Foreskin fibroblast (primary cell): ENCODE measurements at places on chromosomes 6 and 20.

DNA sequence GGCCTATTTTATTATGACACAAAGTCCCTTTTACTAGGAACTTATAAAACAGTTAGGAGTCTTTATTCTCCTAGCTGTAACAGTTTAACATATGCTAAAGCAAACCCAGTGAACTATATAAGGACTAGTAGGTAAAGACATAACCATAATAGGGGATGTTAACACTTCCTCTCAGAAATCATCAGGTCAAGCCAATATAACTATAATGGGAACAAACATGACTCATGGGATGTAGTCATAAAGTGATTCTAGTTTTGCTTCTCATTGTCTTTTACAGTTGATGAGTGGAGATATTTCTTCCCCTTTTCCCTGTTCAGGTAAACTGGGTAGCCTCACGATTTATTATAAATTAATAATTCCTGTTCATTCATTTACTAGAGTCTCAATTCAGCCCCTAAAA, 9.7 kb downstream of the PTCHD4 start:
- peak; percentile 8 for DNase-seq

- DNase-seq, result no peak
These were observed 4.3 kb downstream of the CLVS2 start for GRCh38 chr6:123000244-123000770.

DNA sequence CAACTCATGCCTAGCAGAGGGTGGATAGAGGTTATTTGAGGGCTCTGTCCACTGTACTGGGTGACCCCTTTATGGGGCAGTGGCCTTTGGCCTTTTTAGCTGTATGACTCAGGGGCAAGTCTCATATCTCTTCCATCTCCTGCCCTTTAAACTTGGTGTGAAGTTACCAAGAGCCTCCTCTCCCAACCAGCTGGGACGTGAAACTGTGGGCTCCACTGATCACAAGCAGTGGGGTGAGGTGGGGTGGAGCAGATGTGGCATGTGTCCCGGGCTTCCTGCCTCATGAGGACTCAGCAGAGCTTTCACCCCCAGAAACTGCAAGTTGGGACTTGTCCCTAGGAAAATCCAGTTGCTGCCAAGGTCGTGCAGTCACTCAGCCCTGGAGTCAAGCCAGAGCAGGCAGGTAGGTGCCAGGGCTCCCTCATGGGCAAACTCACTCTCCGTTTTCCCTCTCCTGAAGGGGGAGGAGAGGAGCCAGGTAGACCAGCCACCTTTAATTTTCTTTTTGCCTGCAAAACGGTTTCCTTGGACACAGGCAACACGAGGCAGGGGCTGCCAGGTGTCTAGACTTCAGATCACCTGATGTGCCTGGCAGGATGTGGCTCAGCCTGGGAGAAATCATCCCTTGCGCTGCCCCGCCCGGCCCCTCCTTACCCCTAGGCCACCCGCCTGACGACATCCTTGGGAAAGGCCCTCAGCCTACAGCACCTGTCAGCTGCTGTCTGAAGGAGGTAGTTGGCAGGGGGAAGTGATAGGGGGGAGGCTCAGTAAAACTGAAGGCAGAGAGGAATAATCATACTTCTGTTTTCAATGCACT, 4.0 kb downstream of the CDKN1A start:
- DNase-seq, result no peak

DNA sequence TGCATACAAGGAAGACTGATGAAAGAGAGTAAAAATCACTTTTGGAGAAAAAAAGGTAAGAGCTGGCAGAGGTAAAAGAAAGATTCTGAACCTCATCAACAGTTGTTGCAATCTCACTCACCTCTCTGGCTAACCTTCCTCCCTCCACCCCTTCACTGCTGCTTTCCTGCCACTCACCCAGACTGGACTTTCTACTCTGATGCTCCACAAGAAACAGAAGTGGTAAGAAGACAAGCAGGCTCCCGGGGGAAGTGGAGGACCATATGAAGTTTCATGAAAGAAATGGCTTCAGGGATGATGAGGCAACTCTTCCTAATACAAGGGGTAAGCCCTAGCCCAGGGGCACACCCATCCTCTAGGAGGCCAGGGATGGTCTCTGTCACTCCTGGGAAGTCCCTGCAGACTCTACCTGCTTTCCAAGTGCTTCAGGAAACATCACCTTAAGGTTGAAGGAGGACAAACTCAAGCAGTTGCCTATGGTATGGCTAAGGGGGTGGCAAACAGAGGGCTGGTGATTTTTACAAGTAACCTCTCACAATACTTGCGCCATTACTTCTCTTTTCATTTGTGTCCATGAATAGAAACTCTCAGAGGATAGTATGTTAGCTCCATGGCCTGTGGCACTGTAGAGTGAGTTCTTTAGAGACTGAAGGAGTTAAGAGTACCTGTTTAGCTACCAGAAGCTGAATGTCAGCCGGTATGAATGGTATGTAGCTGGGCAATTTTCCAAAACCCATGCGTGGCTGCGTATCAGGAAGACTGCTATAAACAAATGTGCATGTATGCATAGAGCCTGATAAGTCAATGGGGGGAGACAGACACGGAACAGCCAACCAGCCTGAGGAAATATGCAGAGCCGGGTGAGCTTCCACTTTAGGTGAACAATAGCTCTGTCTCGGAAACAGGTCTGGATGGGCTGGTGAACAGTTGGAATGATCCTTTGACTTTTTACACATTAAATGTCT, 112.0 kb downstream of the BACH2 start:
- no peak for DNase-seq

DNA sequence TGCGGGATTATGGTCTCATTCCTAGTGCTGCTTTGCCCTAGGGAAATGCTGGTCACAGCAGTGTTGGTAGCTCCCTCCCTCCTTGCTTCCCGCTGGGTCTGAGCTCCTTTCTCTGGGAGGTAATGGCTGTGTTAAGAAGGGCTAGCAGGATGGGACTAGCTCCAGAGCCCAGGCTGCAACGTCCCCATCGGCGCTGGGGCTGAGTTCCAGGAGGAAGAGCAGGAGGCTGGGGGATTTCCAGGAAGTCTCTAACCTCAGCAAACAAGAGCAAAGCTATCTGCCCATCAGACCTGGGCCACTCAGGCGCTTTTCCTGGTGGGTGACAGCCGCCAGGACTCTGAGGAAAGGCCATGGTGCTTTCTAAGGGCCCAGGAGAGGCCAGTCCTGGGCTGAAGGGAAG, 174.2 kb downstream of the DLL1 start:
- DNase-seq, result no peak

DNA sequence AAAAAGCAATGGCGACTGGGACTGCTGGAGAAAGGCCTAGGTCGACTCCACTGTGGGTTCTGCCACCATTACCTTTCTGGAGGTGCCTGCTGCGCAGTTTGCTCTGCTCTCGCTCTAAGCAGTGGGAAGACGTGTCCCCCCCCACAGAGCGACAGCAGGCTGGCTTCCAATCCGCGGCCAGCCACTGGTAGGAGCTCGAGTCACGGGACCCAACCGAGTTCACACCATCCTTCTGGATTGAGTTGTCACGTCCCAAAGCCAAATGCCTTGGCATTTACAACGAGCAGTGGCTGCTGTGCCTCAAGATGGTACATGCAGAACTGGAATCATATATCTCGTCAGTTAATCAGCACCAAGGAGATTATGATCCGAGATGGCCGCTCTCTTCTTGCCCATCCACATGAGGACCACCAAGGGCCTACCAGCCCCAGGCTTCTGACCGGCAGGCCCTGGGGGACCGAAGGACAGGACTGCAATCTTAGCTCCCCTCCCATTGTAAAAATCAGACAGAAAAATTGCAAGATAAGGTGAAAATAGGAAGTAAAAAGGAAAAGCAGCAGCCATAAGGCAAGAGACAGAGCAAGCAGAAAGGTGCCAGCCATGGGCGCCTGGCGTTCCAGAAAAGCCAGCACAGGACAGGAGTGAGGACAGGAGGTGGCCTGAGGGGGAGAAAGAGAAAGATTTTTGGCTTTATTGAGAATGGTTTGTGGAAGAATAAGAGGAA, 74.4 kb downstream of the TRAM2 start:
- DNase-seq, result no peak

- peak; percentile 58 for DNase-seq
These were observed 23.5 kb upstream of the IBTK start for GRCh38 chr6:82270881-82271635.

DNA sequence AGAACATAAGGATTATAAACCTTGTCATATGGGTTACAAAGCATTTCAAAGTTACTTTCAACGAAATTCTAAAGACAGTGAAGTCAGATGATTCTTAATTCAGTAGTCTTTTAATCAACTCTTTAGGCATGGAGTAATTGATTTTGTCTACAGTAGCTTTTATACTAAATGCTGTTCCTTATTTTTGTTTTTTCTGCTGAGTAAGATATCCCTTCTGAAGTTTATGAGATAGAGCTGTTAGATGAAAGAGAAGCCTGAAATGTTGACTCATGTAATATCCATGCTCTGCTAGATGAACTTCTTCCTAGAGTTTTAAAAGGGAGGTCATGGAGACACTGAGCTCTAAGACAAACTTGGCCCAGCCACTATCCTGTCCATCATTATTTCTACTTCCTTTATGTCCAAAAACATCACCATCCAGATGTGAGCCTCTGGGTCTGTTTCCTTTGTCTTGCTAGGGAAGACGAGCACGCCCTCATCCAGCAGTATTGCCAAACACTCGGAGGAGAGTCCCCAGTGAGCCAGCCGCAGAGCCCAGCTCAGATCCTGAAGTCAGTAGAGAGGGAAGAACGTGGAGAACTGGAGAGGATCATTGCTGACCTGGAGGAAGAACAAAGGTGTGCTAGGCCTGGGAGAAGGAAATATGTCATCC, 550.3 kb downstream of the UTRN start:
- no peak for DNase-seq

- no peak for DNase-seq
These were observed 52.4 kb downstream of the RRBP1 start for GRCh38 chr20:17629678-17630089.

- no peak for DNase-seq
These were observed 180.0 kb downstream of the TBXT start for GRCh38 chr6:165987483-165988301.

- peak; percentile 68 for DNase-seq
These were observed 20.0 kb downstream of the BRPF3 start for GRCh38 chr6:36216559-36216958.

- peak; percentile 98 for DNase-seq
These were observed 9.9 kb upstream of the BAK1 start for GRCh38 chr6:33589731-33590530.

DNA sequence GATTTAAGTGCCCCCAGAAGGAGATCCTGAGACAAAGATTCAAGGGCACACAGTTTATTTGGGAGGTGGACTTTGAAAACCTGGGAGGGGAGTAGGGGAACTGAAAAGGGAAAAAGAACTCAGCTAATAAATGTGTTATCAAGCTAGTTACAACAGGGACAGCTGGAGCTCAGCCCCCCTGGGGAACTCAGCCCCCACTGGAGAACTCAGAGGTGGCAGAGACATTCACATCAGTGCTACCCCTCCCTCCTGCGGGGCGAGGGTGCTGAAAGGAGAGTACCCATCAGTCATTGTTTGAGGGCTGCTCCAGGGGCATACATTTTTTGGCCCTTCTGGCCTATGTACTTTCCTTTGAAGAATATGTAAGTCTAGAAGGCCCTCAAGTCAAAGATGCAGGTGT, 101.4 kb downstream of the LRFN2 start:
- DNase-seq, result no peak

GRCh38 chr6:33207552-33208090, 679 bp upstream of the RING1 start:
- no peak for DNase-seq

GRCh38 chr6:106512968-106513574, 116.2 kb downstream of the RTN4IP1 start:
- no peak for DNase-seq

- DNase-seq, result no peak
These were observed 30.9 kb downstream of the FRMD1 start for GRCh38 chr6:168047841-168048723.

GRCh38 chr20:63216849-63217471, 1.0 kb upstream of the YTHDF1 start:
- no peak for DNase-seq

GRCh38 chr6:116239256-116239655, 14.6 kb downstream of the TSPYL4 start:
- DNase-seq, result no peak

DNA sequence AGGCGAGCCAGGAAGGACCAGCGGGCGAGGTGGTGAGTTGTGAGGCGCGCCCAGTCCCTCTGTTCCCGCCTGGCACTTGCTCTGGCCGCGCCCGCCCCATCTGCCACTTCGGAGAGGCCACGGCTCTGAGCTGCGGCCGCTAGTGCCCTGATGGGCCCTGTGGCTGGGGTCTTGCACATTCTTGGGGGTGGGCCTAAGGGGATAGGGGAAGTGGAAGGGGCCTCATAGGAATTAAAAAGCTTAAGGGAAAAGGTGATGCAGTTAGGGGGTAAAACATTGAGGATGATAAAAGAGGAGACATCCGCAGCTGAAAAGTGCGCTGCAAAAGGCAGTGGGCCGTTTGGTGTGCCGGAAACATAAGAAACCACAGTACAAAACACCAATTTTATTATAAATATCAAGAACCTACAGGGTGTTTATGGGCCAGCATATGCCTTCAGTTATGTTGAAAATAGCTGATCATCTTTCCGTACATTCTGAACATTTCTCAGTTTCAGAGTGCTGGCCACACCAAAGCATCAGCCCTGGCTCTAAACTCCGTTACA, 1.1 kb upstream of the PSMB8 start:
- DNase-seq, result no peak

- peak; percentile 18 for DNase-seq
These were observed 49.1 kb downstream of the MAP3K7 start for GRCh38 chr6:90537723-90538258.

DNA sequence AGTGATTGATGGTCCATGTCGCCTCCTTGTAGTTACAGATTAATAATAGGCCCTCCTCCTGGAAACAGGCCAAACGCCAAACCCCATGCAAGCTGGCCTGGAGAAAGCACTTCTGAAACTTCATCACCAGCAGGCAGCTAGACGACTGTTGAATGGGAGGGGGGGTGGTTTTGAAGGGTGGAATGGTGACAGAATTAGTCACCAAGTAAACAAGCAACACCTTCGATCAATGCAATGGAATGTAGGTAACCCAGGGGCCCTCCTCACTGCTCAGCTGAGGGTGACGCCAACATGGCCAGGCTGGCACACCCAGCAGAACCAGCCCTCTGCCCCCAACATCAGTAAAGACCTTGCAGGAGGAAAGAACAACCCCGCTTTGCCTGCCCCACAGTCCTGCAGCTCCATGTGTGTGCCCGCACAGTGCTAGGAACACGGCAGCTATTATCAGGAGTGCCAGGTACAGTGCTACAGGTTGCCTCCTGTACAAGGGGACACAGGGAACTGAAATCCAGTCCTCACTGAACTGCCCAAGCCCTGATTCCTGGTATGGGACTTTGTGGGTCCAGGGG, 2.7 kb downstream of the BCAS1 start:
- DNase-seq, result no peak

DNA sequence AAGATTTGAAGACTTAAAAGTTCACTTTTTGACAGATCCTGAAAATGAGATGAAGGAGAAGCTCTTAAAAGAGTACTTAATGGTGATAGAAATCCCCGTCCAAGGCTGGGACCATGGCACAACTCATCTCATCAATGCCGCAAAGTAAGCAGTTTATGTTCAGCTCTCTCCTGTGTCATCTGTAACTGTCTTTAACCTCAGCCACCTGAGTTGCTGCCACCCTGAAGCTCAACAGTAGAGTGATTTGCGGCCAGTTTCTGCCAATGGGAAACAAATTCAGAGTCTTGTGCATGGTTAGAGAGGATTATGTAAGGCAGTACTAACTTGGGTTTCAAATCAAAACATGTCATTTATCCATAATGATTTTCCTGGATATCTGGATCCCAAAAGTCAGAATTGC, 10.1 kb downstream of the TNFAIP3 start:
- DNase-seq, result no peak

- no peak for DNase-seq
These were observed 32.5 kb downstream of the SUN5 start for GRCh38 chr20:32971703-32972161.
